ENCODE measurements at places on chromosomes 13 and 19.

DNA sequence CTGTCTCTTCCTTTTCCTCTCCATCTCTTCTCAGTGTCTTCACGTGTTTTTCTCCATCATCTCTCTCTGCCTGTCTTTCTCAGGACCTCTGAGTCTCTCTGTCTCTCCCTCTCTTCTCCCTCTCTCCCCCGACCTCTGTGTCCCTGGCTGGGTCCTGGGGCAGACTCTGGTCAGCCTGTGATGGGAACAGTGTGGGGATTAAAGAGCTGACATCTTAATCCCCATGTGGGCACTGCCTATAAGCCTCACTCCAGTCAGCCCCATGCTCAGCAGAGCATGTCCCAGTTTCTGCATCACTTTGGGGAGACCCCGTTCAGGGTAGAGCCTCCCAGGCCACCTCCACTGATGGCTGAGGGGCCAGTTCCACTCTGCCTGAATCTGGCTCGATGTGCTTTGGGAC, 16.2 kb downstream of the EGLN2 start:
- no peak for DNase-seq

DNA sequence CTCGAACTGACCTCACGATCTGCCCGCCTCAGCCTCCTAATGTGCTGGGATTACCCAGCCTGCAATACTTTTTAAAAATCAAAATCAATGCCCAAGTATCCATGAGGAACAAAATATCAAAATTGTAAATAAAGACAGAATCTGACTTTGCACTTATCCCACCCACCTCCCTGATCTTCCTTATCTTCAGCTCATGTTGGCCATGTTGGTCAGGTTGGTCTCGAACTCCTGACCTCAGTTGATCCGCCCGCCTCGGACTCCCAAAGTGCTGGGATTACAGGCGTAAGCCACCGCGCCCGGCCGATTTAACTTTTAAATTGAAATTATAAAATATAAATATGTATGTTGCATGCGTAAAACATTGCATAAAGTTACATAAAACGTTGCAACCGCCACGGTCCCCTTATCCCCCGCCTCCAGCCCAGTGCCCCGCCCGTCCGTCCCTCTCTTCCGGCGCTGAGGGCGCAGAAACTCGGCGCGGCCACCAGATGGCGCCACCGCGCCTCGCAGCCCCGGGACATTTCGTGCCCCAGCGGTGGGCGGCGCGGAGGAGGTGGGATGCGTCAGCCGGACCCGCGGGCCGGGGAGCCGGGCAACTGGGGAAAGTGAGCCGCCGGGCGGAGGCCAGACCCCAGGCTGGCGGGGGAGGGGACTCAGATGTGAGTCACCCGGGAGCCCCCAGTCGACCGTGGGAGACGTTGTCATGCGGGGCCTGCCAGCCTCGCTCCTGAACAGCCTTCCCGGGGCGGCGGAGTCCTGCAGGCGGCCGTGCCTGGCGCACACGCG, 1.5 kb upstream of the GADD45B start:
- peak; percentile 70 for DNase-seq

GRCh38 chr19:10085641-10086590, at the start of gene SHFL:
Gene SHFL (plus strand): TSS chr19:10086317. CDS start chr19:10086428, 111 bp downstream.
- DNase-seq, result peak; percentile 73

- DNase-seq, result no peak
Observed at GRCh38 chr13:23180711-23181110, at the start of gene SGCG. Gene SGCG (plus strand): TSS chr13:23180979. CDS start chr13:23203695, 22,716 bp downstream.

GRCh38 chr13:27349458-27349857, 75.0 kb upstream of the GTF3A start:
- no peak for DNase-seq

- no peak for DNase-seq
Observed at GRCh38 chr13:36601186-36601585, 72.6 kb upstream of the SERTM1 start.

- no peak for DNase-seq
Observed at GRCh38 chr13:41905600-41906254, 55.2 kb downstream of the VWA8 start.

- no peak for DNase-seq
Observed at GRCh38 chr13:29577136-29578051, 18.1 kb downstream of the SLC7A1 start.

GRCh38 chr13:32722340-32722739, 136.1 kb downstream of the PDS5B start:
- DNase-seq, result no peak

Measured in activated T-helper 1 cell treated with anti-CD3 and anti-CD28 coated beads, Interleukin-2, amount 50 U/mL, for 16 hours (primary cell).